ENCODE measurements at places on chromosomes 4 and X.

GRCh38 chrX:24659106-24659505 is 12.0 kb upstream of the PCYT1B start:
- DNase-seq = no peak

- no peak for DNase-seq
These were observed 45.6 kb downstream of the ARHGEF38 start for GRCh38 chr4:105598052-105598451.

GRCh38 chr4:130922955-130923354 is 1827.0 kb downstream of the C4orf33 start:
- no peak for DNase-seq

GRCh38 chr4:1695913-1696312 is 11.8 kb upstream of the FAM53A start:
- no peak for DNase-seq

GRCh38 chr4:69649629-69650028 is 3.4 kb downstream of the UGT2A1 start:
- DNase-seq = no peak

GRCh38 chrX:107683124-107683895 is 55.0 kb downstream of the PRPS1 start:
- no peak for DNase-seq

GRCh38 chr4:102500352-102500695 is 835 bp upstream of the NFKB1 start:
- DNase-seq = peak; percentile 45

DNA sequence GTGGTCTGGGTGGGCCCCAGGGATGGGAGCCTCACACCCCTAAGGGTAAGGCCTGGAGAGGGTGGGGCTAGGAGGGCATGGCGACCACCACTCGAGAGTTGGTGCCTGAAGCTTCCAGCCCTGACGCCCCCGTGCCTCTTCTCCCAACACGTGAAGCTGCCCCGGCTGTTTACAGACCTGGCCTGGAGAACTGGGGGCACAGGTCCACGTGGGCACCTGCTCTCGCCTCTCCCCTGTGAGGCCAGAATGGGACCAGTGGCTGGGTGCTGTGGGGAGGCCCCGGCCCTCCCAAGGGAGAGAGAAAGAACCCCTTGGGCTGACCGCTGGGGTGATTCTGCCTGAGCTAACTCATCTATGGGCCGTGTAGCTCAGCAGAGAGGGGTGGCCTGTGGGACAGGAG is 15.5 kb downstream of the NAT8L start:
- DNase-seq = no peak

DNA sequence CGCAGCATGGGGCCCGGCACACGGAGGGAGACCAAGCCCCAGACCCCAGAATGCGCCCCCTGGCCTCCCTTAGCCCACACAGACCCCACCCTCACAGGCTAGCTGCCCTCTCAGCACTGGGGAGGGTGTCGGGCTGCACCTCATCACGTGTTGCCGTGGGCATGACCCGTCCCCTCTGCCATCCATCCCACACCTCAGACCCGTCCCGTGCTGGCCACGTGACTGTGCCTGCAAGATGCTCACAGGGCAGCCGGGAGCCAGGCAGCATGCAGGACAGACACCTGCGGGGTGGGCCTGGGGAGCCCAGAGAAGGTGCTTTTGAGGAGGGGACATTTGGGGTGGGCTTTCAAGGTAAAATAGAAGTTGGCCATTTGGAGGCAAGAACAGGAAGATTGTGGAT is 4.8 kb downstream of the MSANTD1 start:
- DNase-seq = no peak

GRCh38 chr4:53693909-53694308 is 102.6 kb upstream of the LNX1 start:
- no peak for DNase-seq

- no peak for DNase-seq
These were observed 8.5 kb downstream of the CPZ start for GRCh38 chr4:8601086-8601485.

DNA sequence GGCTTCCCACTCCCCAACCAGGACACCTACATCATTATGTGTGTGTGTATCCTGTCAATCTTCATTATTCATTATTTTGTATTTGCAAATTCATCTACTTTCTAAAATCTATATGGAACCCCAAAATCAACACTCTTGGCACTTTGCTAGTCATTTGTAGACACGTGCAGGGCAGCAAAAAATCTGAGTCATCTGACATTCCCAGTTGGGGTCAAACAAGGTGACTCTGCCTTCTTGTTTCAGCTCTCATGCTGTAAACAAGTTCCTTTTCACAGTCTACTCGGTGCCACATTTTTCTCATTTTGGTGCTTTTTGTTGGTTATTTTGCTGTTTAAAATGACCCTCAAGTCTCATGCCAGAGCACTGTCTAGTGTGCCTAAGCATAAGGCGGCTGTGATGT is 5.9 kb downstream of the MRFAP1L1 start:
- no peak for DNase-seq

DNA sequence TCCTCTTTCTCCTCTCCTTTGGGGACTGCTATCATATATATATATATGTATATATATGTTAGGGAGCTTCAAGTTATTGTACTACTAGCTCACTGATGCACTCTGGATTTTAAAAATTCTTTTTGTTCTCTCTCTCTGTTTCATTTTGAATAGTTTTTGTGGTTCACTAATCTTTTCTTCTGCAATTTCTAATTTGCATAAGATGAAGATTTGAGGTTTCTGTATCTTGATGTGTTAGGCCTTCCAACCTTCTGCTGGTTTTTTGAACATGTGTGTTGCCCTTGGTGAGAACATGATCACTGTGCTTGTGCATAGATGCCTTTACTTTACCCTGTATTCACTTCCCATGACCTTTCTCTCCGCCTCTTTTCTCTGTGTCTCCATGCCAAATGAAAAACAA is 7.8 kb upstream of the ZNF718 start:
- no peak for DNase-seq

DNA sequence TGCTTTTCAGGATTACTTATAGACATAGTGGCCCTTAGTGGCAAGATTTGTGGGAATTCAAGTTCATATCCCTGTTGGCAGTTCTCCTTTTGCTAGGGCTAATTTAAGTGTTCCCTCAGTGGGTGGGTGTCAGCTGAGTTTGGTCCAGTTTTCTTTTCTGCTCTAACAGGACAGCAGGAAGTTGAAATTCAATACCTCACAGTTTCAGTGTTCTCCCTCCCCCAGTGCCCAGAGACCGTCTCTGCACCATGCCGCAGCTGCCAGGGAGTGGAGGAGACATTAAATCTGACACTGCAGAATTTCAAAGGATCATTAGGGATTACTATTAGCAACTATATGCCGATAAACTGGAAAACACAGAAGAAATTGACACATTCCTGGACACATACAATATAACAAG is 50.7 kb downstream of the UBE2NL start:
- DNase-seq = no peak

DNA sequence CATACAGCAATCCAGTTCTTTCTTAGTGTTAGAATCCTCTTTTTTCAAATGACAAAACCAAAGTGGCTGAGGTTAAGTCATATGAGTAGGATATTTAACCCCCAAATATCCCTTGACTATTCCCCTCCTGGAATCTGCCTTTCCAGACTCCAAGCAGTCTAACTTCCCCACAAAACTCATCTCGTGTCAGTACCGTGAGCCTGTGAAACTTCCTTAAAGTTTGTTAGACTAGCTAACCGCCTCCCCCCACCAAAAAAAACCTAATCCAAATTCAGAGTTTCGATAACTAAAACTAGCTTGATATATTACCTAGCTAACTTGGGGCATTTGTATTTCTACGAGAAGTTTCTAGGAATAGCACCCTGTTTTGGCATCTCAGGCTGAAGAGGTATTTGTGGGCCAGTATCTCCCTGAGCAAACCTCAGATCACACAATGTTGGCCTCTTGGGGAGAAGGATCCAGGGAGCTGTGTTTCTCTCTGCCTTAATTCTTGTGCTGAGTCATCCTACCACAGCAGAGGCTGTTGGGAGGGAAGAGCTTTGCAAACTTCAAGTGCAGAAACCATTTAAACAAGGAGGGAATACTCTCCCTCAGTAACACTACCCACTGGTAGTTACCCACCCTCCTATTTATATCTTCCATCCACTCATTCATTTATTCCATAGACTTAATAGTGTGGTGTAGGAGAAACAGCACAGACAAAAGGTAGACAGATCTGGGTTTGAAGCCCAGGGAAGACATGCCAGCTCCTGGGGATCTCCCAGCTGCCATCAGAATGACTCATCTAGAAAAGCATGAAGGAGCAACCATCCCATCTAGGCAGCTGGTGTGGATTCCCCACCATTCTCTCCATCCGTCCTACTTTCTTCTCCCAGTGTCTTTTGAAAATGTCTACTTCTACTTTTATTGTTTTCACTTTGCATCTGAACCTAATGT is 39.3 kb upstream of the TXK start:
- peak; percentile 81 for DNase-seq

DNA sequence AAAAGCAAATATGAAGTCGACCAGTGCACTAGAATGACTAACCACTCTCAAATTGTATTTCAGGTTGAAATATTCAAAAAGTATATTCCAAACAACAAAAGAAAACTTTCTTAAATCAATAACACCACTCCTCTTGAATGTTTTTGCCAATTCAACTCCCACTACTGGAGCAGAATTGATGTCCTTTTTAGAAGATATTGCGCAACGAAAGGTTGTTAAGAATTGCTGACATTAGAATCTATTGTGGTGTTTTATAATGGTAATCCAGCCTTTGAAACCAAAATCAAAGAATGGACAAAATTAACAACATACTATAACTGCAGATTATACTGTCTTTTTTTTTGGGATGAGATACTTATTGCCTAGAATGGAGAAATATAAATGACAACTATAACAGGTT is 331.3 kb downstream of the GRXCR1 start:
- DNase-seq = no peak

DNA sequence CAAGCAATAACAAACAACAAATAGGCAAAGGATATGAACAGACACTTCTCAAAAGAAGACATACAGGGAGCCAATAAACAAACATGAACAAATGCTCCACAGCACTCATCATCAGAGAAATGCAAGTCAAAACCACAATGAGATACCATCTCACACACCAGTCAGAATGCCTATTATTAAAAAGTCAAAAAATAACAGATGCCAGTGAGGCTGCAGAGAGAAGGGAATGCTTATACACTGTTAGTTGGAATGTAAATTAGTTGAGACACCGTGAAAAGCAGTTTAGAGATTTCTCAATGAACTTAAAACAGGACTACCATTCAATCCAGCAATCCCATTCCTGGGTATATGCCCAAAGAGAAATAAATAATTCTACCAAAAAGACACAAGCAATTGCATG is 129.8 kb upstream of the MAGEB2 start:
- no peak for DNase-seq

- no peak for DNase-seq
These were observed 21.2 kb upstream of the ANTXR2 start for GRCh38 chr4:80094191-80094590.

DNA sequence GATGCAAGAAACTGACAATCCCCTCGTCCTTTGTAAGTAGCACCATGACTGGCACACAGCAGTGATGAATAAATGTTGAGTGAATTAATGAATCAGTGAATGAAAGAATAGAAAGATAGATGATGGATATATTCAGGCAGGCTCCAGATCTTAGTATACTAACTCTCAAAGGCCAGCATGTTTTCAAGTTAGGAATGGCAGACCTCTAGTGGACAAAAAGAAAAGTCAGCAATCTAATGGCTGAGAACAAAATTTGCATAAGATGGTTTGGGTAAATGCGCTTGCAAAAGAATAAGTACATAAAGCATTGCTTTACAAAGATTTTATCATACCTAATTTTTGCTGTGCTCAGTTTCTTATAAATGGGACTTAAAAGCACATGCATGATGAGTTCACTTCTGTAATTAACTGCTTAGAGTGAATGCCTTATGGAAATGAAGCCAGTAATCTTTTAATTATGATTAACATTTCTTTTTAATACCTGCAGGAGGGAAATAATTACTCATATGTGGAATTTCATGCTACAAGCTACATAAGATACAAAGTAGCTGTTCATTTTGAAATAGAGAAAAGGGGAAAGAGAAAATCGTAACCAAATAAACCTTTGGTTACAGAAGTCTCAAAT is 126.9 kb upstream of the GPRIN3 start:
- peak; percentile 27 for DNase-seq

DNA sequence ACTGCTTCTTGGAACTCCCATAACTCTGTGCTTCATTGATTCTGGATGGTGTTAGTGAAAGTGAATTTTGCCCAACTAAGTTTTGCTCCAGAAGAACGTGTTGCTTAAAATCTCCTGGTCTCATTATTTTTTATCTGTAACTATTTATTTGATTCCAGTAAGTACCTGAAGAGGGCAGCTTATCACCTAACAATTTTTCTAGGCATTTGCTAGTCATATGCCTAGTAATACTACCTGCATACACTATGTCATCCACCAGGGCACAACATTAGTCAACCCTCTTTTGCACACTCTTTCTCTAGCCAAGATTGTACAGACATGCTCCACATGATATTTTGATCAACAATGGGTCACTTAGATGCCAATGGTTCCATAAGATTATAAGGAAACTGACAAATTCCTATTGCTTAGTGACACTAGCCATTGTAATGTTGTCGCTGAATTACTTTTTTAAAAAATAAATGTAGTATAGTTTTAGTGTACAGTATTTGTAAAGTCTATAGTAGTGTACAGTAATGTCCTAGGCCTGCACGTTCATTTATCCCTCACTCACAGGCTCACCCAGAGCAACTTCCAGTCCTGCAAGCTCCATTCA is 499.9 kb upstream of the AADAT start:
- peak; percentile 39 for DNase-seq

DNA sequence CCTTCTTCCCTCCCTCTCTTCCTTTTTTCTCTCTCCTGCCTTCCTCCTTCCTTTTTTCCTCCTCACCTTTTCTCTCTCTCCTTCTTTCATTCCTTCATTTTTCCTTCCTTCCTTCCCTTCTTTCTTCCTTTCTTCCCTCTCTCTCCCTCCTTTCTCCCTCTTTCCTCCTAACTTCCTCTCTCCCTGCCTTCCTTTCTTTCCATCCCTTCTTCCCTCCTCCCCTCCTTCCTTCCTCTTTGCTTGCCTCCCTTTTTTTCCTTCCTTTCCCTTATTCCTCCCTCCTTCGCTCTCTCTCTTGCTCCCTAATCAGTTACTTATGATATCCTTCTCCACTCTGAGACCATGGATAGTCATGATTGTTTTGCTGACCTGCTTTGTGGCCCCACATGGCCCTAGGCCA is 56.7 kb upstream of the PUDP start:
- DNase-seq = no peak

DNA sequence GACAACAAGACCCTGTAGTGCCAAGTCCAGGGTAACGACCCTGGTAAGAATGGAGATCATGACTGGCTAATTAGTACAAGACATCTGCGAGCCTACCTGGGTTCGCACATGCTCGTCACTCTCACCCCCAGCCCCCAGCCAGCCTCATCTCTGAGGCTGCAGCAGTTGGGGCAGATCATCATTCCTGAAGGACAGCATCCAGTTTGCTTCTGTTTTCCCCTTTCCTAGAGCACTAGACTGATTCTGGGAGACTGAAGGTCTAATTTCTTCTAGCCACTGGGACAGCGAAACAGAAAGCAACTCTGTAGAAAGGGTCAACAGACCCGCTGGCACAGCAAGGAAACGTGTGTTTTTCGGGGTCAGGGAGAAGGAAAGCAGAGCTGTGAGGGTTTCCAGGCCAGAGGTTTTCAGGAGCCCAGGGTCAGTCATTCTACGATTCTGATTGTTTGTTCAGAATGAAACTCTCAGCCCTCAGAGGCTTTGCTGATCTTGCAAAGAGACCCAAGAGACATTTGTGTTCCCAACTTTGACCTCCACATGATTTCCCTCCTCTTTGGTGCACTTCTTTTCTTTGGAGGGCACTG is 343.1 kb upstream of the NOCT start:
- no peak for DNase-seq

- no peak for DNase-seq
These were observed 23.5 kb upstream of the SOWAHD start for GRCh38 chrX:119734897-119735339.

- DNase-seq = no peak
These were observed 30.1 kb upstream of the CYSLTR1 start for GRCh38 chrX:78357342-78358055.

Measured in NB4 (cell line).